ENCODE measurements at places on chromosomes 3 and 15.
A peak's percentile ranks its signal among the peaks of the same experiment; 100 is the strongest.

GRCh38 chr3:146469150-146470017 is at the start of gene PLSCR2:
Gene PLSCR2 (minus strand): TSS chr3:146469561. CDS start chr3:146459904, 9,657 bp downstream.
- no peak for DNase-seq

DNA sequence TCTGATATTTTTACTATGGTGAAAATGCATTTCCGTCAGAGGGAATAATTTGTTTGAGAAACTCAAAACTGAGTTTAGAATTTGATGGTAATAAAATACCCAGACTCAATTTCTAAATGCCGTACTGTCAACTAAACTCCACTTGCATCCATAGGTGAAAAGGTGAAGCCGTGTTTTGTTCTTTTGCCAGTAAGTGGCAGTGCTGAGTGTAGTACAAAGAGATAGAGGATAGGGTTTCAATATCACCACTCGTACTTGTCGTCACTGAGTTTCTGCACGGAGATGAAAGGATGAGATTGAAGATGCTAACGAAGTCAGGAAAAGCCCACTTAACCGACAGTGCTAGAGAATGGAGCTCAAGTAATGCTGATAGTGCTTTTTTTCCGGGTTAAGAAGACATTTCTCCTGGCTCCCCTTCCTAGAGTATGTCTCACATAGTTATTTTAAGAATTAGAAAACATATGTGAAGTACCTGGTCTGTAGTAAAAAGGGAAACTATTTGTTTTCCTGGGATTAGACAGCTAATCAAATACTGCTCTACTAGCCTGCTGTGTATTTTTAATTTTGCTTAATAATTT is 345.1 kb downstream of the IL5RA start:
- no peak for DNase-seq

DNA sequence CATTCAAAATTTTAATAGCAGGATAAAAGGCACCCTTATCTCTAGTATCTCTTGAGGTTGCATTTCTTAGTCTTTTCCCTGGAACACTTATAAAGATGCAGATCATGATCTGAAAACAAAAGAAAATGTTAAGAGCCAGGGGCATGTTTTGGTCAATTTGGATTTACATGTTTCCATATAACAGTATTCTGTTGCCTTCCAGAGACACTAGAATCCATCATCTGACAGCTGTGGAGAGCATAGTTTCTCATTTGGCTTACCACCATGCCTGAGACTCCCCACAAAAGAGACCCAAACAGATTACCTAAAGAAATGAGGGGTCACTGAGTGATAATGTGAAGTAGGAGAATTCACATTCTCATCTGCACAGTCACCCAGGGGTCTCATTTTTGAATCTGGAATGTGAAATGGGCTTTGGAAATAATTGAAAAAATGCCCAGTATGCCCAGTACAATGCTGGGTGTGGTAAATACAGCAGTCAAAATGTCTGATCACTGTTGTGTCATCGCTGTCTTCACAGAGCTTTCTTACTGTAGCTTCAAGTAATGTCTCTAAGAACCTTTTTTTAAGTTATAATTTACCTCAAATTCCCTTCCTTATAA is 79.9 kb upstream of the ZBTB20 start:
- DNase-seq: no peak

DNA sequence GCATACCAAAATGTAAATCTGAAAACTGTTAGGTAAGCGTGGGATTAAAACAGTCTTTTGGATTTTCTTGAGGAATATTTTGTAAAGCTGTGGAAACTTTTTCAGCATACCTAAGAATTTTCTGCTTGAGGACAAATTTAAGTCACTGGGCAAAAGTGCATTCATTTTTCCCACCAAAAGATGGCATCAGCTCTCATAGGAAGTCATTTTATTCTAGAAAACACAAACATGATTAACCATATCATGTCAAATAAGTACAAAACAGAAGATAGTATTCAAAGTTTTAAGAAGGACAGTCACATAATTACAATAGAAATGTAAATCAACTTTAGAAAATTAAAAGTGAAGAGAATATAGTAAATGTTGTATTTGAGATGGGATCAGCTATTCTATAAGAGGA is 63.5 kb downstream of the SLC49A4 start:
- DNase-seq: peak; percentile 3

DNA sequence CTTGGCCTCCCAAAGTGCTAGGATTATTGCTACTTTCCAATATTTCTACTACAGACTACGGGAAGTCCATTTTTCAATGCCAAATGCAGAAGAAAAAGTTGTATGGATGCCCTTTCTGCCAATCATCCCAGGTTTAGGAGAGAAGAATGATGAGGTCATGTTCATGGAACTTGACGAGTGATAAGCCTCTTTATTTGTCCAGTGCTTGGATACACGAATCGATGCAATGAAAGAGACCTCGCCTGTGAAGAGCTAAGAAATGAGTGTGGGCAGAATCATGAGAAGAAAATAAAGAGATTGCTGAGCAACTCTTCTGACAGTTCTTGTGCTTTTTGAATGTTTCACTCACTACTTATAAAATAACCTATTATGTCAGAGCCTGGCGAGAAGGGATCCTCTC is 996 bp upstream of the SLC28A1 start:
- DNase-seq: no peak

DNA sequence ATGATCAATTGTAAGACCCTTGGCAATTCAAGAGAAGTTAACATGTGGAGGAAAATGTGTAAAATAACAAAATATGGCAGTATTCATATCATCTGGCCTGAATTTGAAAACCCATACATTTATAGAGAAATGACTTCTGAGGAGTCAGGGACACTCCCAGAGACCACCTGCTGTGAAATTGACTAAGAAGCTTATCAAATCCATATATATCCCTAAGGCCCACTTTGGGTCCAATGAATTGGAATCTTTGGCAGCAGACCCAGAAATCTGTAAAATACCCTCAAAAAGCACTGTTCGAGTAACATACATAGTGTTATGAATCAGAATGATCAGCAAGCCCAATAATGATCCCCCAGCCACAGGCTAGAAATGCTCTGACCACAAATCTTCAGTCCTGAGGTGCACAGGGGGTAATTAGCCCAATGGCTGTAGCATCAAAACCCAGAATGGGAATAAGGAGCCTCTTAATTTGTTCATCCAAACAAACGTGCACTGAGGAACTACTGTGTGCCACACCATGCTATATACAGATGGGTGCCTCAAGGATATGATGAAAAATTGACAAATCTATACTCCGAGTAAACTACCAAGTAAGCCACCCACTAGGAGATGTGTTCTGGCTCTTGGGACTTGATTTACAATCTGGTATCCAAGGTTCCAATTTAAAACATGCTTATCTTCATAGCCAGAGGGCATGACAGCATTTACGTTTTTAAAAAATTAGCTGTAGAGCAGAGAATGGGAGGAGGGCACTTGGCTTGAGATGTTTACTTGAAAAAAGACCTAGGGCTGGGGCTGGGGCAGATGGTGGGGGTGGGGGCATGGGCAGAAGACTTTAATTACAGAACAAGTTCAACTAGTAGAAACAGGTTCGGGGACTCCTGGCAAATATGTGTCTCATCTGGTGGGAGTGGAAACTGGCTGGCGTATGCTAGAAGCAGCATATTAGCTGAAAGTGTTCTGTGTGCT is 9.1 kb upstream of the ARHGEF3 start:
- DNase-seq: no peak

- no peak for DNase-seq
These were observed 35.2 kb upstream of the BFSP2 start for GRCh38 chr3:133364704-133365103.

DNA sequence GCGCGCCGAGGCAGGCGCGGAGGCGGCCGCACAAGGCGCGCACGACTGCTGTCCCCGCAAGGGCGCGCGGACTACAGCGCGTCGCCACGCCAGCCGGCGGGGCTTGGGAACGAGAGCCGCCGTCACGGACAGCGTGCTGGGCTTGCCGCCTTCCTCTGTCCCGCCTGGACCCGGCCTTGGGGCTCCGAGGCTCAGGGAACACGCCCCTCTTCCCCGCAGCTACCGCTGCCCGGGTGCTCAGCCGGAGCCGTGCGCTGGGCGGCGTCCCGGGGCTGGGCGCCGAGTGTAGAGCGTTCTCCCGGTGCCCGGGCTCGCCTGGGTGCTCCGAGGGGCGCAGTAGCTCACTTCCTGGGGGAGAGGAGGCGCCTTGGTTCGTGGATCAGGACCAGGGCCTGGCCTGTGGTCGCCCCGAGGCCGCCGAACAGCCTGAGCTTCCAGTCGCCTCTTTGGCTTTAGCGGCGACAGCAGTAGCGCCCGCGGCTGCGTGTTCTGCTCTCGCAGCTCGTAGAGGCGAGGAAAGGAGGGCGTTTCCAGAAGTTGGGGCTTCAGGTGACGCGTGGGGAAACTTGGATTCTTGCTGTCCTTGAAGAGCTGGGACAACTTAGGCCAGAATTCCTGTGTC is 226.7 kb upstream of the C2CD4B start:
- DNase-seq: no peak

DNA sequence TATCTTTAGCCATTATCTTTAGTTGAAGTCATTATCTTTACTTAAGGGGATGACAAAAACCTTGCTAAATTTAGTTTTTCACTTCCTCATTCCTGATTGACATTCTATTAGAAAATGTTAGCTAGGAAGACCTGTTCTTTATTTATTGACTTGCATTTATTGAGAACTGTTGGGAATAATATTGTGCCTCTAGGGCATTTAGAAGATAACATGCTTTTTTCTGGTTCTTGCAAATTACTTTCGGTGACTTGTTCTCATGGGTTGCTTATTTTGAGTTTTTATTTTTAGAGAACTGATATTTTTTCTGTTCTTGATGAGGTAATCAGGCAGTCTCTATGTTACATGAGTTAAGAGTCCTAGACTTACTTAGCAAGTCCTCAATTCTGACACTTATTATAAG is 48.3 kb upstream of the CTDSPL start:
- DNase-seq: no peak

DNA sequence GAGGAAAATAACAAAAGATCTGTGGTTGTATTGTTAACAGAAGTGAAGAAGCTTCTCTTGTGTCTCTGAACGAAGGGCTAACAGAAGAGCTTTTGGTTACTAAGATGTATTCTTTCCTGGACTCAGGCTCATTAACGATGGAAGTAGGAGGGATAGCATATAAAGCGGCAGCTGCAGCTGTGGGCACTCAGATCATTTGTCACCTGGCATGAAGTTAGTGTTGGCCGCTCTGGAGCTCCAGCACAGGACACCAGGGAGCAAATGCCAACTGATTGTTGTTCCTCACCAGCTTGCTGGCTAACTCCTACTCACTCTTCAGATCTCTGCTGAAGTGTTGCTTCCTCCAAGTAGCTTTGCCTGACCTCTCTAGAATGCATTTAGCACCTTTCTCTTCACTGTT is 15.5 kb upstream of the SLITRK3 start:
- DNase-seq: no peak

- no peak for DNase-seq
These were observed 50.7 kb downstream of the PEAK1 start for GRCh38 chr15:77369168-77369567.

DNA sequence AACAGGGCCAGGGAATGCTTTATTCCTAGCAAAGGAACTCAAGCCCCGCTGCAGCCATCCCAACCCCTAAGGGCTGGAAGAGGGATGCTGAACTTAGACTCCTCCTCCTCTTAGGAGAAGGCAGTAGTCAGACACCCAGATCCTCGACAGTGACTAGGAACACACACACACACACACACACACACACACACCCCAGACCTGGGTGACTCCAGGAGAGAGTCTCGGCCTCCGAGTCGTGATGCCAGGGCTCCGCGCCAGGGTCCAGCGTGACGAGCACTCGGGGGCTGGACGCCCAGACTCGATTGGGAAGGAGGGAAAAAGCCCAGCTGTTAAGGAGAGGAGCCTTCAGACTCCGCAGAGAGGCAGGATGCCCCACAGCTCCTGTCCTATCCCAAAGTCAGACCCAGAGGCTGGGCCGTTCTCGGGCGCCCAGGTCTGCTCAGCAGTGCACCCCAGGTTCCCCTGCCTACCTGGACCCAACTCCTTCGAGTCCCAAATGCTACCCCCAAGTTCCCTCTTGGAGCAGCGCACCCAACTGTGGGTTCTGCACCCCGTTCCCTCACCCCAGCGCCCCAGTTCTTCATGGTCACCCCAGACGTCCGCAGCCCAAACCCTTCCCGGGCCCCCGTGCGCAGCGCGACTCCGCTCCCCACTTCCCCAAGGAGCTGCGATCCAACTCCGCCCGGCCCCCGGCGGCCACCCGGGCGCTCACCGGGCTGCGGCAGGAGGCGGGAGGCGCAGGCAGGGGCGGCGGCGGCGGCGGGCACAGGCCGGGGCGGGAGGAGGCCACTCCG is 421 bp downstream of the BMF start:
- DNase-seq: no peak

GRCh38 chr3:28388978-28389377 is 40.4 kb upstream of the AZI2 start:
- DNase-seq: no peak

- no peak for DNase-seq
These were observed 677 bp downstream of the POLQ start for GRCh38 chr3:121545049-121545573.

DNA sequence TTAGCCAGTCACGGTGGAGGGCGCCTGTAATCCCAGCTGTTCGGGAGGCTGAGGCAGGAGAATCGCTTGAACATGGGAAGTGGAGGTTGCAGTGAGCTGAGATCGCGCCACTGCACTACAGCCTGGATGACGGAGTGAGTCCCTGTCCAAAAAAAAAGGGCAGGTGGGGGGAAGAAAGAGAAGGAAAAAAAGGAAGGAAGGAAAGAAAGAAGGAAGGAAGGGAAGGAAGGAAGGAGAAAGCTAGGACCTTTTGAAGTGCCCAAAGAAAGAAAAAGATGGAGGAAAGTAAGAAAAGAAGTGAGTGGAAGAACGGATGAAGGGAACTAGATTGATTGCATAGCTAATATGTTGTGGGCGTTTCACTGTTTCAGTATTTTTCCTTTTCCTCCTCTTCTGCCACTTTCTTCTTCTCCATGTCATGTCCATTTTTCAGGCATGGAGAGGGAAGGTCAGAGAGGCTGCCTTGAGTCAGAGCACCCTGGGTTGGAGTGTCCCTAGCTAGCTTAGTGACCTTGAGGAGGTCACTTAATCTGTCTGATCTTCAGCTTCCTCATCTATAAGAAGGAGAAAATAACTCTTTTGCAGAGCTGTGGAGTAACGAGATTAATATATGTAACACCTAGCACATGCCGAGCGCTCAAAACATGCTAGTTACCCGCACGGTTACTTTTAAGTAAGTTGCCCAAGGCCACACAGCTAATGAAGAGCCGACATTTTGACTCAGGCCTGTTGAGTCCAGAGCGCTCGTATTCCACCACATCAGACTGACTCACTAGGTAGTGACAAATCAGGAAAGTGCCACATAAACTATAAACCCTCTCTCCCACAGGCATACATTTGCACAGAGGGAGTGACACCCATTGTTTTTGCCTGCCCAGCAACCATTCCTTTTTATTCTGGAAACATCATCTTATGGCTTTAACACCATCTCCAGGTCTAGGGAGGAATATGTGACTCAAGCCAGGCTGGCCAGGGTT is 42.2 kb downstream of the BHLHE40 start:
- DNase-seq: no peak

Data from non-pigmented ciliary epithelial cell (primary cell).